CD4-positive, alpha-beta T cell treated with Interleukin-2 at 100 ng/mL for 4 hours (primary cell): ENCODE measurements at places on chromosomes 2 and 18.

DNA sequence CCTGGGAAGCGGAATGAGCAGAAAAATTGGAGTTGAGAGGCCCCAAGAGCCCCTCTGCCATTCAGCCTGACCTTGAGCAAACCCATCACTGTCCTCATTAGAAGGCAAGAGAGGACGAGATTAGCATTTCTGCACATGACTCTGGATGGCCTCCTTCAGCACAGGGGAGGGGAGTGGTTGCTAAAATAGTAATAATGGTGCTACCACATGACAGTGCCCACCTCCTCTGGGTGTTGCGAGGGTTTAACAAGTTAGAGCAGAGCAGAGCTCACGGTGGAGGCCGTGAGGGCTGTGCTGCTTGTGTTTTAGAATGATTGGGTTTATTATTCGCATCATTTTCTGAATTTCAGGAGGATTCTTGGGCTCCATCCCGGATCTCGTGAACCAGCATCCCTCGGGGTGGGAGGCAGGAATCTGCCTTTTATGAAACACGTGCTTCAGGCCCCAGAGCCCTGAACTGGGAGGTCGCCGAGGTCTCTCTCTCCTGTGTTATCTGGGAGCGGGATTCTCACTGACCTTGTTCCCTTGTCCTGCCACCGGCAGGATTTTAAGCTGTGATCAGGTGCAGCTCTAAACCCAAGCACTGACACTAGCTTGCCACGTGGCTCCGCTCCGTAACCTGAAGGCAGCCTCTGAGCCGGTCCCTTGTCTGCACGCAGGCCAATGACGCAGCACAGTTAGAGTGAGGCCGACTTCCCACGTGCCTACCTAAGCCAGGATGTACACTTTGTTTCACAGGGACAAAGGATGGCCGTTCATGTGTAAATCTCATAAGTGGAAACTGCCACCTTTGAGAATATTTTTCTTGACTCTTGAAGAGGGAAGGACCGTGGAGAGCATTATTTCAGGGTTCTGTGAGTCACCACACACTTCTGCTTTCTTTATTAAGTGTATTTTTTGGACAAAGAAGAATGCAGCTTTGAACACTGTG is 142.3 kb downstream of the ACOXL start:
- no peak for DNase-seq

DNA sequence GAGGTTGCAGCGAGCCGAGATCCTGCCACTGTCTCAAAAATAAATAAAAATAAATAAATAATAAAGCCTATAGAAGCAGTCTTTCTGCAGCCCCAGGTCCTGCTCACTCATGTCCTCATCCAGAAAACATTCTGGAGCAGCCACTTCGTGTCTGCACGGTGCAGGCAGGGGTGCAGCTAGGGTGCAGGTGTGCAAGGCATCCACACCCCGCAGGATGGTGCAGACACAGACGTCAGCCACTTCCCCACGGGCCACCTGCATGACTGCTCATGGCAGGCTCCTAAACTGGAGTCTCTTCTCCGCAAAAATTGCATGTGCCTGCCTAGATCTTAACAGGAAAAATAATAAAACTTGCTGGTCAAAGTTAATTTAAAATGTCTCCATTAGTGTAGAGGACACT is 80.2 kb upstream of the SNTG2 start:
- DNase-seq: no peak

DNA sequence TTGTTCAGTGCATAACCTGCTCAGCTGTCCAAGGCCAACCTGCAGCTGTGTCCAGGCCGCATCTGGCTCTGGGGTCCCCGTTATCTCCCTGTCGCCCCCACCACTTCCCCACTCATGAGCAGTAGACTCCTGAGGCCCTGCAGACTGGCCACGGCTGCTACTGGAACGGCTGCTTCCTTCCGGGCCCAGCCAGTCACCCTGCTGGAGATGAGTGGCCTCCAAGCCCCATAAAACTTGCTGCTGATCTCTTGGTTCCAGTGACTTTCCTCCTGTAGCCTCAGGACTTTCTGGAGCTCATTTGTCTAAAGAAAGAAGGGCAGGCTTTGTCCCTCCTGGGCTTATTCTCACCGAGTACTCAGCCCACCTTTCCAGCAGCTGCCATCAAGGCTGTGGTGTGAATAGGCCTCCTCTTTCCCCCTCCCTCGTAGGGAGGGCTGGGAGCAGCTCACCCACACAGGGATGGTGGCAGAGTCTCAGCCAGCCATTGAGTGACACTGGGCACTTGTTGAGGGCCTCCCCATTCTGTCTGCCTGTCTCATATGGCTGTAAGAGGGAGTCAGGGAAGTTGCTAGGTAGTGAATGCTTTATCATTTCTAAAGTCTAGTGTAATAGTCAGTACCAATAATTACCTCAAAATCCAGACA is 257.3 kb downstream of the MYCN start:
- no peak for DNase-seq

GRCh38 chr2:65015731-65016130 is 26.5 kb downstream of the SLC1A4 start:
- no peak for DNase-seq

DNA sequence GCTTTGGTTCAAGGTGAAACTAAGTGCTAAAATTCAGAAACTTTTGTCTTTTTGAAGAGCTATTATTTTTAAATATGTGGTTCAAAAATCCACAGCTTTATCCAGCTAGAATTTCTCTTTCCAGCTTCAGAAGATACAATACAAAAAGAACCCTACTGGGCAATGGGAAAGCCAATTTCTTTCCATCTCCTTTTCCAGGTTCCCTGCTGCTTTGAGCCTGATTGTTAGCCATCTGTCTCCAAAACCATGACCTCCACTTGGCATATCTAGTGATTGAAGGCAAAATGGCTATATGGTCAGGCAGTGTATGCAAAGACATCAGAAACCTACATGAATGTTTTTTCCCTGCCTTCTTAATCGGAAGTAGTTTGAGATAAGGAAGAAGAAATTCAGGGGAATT is 134.1 kb downstream of the KCNH7 start:
- no peak for DNase-seq

DNA sequence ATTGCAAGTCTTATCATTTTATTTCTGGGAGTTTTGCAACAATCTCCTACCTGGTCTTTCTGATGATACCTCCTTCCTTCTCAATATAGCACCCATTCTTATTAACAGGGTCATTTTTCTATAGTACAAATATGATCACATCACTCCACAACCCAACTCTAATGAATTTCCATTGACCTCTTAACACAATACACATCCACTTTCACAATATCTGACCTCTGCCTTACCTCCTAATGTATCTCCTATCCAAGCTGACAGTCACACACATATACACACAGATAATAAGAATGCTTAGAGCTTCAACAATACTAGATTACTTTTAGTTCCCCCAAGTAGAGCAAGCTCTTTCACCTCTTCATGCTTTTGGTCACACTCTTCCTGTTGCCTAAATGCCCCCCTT is 40.9 kb downstream of the EVA1A start:
- DNase-seq: no peak

DNA sequence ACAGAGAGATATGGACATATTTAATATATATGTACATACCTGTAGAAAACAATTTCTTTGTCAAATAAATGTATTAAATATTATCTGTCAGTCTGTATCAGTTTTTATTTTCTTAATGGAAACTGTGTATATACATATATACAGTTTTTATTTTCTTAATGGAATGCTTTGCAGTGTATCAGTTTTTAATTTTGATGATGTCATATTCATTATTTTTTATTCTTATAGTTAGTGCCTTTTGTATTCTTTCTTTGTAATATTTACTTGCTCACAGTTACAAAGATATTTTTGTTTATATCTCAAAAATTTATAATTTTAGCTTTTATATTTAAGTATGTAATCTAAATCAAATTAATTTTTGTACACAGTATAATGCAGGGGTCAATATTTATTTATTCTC is 20.6 kb downstream of the KCNH7 start:
- DNase-seq: no peak

DNA sequence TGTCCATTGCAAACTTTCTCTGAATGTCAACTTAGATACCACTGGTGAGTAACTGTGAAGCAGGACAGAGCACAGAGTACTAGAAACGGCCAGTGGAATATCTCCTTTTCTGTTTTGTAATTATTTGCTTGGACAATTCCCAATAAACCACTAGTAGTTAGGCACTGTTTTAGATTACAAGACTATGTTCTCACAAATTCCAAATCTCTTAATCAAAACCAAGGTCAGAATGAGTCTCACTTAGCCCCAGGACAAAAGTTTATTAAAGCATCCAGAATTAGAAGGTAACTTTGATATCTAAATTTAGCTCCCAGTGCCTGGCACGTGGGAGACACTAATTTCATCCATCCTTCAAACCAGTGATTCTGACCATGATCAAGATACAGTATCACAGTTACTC is 89.0 kb downstream of the ZNF521 start:
- DNase-seq: no peak

DNA sequence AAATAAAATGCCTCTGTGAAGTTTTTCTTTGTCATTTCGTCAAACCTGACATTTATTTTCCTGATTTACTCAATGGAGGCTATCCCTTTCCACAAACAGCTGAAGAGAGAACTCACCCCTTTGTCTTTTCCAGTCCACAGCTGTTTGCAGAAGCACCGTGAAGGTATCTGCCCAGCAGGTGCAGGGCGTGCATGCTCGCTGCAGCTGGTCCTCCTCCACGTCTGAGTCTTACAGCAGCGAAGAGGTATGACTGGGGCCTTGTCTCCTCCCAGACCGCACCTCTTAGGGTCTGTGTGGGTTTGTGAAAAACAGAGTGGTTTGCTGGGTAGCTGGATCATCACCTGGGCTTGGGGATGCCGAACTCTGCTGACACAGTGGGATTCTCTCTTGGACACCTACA is 9.7 kb downstream of the SPP2 start:
- no peak for DNase-seq
